Activated T-helper 1 cell treated with anti-CD3 and anti-CD28 coated beads, Interleukin-12 subunit alpha, Interleukin-12 subunit beta, Interleukin-2, Interleukin-4 antibody, amounts not matched to agents 30 ng/mL and 10 ng/mL and 1 ng/mL, durations not matched to agents 14 hours and 24 hours and 36 hours (primary cell): ENCODE measurements at places on chromosomes 2 and 18.
A peak's percentile ranks its signal among the peaks of the same experiment; 100 is the strongest.

- H3K27ac ChIP-seq, result peak overlapping the region; percentile 92
- no peaks in the 10 kb centered on the region for H3K27me3 ChIP-seq
- peaks cover 27% of the 10 kb centered on the region for H3K36me3 ChIP-seq
- peak; percentile 53 for DNase-seq
- H3K4me3 ChIP-seq, result peak overlapping the region; percentile 92
Observed at GRCh38 chr2:20350041-20350712, 467 bp downstream of the PUM2 start.

- DNase-seq, result no peak
- H3K27me3 ChIP-seq, result peaks cover 3% of the 10 kb centered on the region
- H3K4me3 ChIP-seq, result no peak overlapping the region
- H3K36me3 ChIP-seq, result peaks cover 5% of the 10 kb centered on the region
- H3K4me1 ChIP-seq, result peaks cover 35% of the 10 kb centered on the region
- no peak overlapping the region for H3K27ac ChIP-seq
Observed at GRCh38 chr2:160509016-160509415, 15.4 kb upstream of the RBMS1 start.

GRCh38 chr2:63569740-63570139 lies 18.5 kb downstream of the WDPCP start:
- DNase-seq, result no peak
- no peak overlapping the region for H3K27ac ChIP-seq
- no peaks in the 10 kb centered on the region for H3K36me3 ChIP-seq
- H3K4me3 ChIP-seq, result no peak overlapping the region
- no peaks in the 10 kb centered on the region for H3K4me1 ChIP-seq

DNA sequence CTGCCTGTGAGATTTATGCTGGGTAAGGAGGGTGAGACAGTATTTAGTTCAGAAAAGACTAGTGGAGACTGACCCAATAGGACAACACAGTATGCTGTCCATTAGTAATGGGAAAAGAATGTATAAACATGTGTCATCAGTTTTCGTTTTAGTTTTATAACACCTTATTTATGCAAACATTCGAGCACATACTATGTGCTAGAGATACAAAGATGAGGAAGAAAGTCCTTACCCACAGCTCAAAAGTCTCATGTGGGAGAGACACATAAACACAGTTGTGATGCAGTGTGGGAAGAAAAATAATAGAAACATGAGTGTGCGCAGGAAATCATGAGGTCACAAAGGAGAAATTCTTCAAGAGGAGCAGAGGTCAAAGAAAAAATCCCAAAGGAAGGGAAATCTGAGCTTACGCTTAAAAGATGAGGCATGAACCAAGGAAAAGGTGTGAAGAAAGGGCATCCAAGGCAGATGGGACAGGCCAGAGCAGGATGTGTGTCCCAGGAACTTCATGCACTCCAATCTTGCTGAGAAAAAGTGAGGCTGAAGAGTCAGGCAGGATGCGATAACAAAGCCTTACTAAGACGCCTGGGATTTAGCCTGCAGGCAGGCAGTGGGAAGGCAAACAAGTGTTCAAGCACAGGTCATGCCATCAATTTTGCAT lies 8.1 kb downstream of the METTL21A start:
- peaks cover 29% of the 10 kb centered on the region for H3K4me1 ChIP-seq
- H3K27me3 ChIP-seq, result no peaks in the 10 kb centered on the region
- DNase-seq, result no peak

DNA sequence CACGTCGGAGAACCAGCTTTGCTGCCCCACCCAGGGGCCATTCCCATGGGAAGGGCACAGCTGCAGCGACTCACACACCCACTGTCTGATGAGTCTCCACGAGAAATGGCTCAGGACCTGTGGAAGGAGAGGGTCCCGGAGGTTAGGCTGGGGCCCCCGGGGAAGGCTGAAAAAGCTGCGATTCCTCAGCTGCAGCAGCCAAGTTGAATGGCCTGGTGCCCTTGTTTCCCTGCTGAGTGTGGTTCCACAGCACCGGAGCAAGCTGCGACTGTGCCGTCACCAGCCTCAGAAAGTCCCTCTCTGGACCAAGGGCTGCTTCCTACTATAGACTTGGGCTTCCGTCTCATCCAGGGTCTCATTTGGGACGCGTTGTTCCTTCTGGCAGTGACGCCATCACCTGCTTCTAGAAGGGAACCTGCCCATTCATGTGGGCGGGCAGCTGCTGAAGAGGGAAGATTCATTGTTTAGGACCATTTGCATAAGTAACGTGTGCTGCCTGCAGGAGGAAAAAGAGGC lies 180.2 kb downstream of the INHBB start:
- no peak for DNase-seq
- H3K27ac ChIP-seq, result no peak overlapping the region
- H3K4me1 ChIP-seq, result no peaks in the 10 kb centered on the region
- H3K36me3 ChIP-seq, result no peaks in the 10 kb centered on the region
- H3K4me3 ChIP-seq, result no peak overlapping the region

- H3K27me3 ChIP-seq, result no peaks in the 10 kb centered on the region
- H3K36me3 ChIP-seq, result peaks cover 8% of the 10 kb centered on the region
- H3K4me3 ChIP-seq, result peak overlapping the region; percentile 46
- no peak for DNase-seq
- H3K4me1 ChIP-seq, result peaks cover 48% of the 10 kb centered on the region
- H3K27ac ChIP-seq, result peak overlapping the region; percentile 93
Observed at GRCh38 chr2:234322766-234323465, 174.0 kb downstream of the ARL4C start.

GRCh38 chr18:61771861-61772260 lies 120.9 kb downstream of the RNF152 start:
- no peak overlapping the region for H3K27ac ChIP-seq
- no peak overlapping the region for H3K4me3 ChIP-seq
- no peaks in the 10 kb centered on the region for H3K4me1 ChIP-seq
- no peak for DNase-seq

- no peaks in the 10 kb centered on the region for H3K4me1 ChIP-seq
- peaks cover 4% of the 10 kb centered on the region for H3K27me3 ChIP-seq
- H3K27ac ChIP-seq, result no peak overlapping the region
- no peak for DNase-seq
- no peak overlapping the region for H3K4me3 ChIP-seq
Observed at GRCh38 chr2:35931626-35932025, 424.0 kb upstream of the CRIM1 start.

GRCh38 chr2:16508490-16508851 lies 157.2 kb downstream of the CYRIA start:
- H3K36me3 ChIP-seq, result no peaks in the 10 kb centered on the region

DNA sequence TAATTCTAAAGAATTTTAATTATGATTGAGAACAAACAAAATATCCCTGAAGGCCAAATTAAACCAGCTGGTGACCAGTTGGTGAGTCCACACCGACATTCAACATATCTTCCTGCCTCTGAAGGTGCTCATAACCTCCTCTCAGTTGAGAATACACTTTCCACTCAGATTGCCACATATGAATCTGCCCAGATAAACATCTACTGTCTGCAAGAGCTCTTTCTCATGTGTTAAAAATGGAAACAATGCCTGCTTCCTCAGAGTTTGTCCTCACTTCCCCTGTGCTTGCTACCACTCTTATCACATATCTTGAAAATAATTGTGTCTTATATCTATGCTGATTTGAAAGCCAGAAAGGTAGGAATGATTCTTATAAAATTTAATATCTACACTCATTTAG lies 177.7 kb upstream of the GULP1 start:
- no peak for DNase-seq
- no peak overlapping the region for H3K4me3 ChIP-seq
- no peak overlapping the region for H3K27ac ChIP-seq
- no peaks in the 10 kb centered on the region for H3K36me3 ChIP-seq
- H3K27me3 ChIP-seq, result no peaks in the 10 kb centered on the region
- no peaks in the 10 kb centered on the region for H3K4me1 ChIP-seq

- H3K4me1 ChIP-seq, result peaks cover 75% of the 10 kb centered on the region
- no peak overlapping the region for H3K4me3 ChIP-seq
- peak overlapping the region; percentile 32 for H3K27ac ChIP-seq
- H3K27me3 ChIP-seq, result no peaks in the 10 kb centered on the region
- no peak for DNase-seq
- no peaks in the 10 kb centered on the region for H3K36me3 ChIP-seq
Observed at GRCh38 chr2:204024503-204024902, 87.9 kb downstream of the ICOS start.

DNA sequence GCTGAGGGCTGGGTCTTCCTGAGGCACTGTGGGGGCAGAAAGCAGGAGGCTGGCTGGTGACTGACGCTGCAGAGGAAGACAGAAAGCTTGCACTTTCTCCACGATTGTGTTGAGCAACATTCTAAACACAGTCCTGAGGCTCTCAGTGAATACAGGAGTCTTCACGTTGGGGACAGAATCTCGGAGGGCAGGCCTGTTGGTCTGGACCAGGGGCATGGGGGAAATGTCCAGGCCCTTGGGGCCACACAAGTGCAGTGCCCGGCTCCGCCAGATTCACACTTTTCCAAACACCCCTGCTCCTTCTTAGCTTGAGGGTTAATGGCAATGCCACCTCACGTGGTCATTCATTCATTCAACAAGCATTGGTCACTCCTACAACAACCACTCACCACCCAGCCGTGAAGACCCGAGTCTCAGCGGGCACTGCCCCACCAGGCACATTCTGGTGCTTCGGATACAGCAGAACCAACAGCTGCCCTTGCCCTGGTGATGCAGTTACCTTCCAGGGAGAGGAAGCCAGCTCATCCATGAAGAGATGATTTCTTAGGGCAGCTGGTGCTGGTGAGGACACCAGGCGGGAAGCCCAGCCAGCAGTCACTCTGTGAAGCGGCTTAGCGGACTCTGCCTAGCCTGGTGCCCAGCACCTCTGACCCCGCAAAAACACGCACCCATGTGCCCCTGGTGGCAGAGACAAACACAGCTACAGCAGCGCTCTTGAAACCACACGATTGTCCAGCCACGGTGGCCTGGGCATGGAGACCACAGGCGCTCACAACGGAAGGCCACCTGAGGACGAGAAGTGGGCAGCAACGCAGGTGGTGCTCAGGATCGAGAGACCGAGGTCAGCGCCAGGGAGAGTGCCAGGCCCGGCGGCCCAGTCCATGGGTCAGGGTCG lies 10.9 kb upstream of the GPC1 start:
- no peak overlapping the region for H3K27ac ChIP-seq
- peaks cover 23% of the 10 kb centered on the region for H3K4me1 ChIP-seq
- peaks cover 9% of the 10 kb centered on the region for H3K27me3 ChIP-seq
- peaks cover 2% of the 10 kb centered on the region for H3K36me3 ChIP-seq
- no peak overlapping the region for H3K4me3 ChIP-seq

DNA sequence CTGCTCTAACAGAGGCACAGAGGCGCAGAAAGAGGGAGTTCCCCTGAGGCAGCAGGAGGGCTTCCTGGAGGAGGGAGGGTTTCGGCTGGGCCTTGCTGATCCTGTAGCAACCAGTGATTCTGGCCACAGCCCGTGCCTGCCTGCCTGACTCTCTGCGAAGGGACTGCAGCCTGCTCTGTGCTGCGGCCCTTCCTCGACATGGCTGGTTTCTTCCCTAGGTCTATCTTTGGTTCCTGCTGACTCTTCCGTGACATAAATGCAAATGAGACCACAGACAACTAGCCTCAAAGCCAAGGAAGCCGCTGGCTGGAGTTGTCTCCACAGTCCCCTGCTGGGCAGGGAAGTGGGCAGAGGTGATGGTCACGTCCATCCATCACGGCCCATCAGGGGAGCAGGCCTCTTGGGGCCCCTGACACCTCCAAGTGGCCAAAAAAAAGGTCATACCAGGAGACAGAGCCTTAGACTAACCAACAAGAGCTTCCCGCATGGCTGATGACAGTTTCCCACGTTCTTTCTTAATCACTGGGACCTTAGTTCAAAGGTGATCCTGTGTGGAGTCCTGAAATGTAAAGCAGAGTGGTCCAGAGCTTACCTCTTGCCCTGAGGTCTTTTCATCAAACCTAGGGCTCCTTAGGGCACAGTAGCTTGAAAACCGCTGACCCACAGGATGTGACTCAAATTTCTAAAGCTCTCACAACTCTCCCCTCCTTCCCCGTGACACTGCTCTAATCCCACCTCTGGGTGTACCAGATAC lies 55.3 kb downstream of the HS1BP3 start:
- H3K27ac ChIP-seq, result peak overlapping the region; percentile 16
- no peak overlapping the region for H3K4me3 ChIP-seq
- peaks cover 9% of the 10 kb centered on the region for H3K4me1 ChIP-seq
- DNase-seq, result no peak
- H3K36me3 ChIP-seq, result no peaks in the 10 kb centered on the region
- no peaks in the 10 kb centered on the region for H3K27me3 ChIP-seq

DNA sequence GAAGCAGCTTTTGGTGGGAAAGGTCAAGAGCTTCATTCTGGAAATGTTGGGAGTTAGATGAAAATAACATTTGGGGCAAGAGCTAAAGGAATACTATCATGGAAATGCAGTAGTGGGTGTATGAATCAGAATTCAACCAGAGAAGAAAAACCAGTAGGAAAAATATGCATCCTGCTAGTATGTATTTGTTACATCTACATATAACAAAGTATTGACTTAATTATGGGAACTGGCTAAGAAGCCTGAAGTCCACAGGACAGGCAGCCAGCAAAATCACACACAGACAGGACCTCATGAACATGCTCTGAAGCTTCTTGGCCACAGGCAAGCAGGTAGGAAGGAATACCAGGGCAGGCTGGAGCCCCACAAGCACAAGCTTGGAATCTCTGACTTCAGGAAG lies 185.8 kb downstream of the FBXO15 start:
- no peaks in the 10 kb centered on the region for H3K27me3 ChIP-seq
- H3K4me3 ChIP-seq, result no peak overlapping the region
- H3K27ac ChIP-seq, result no peak overlapping the region
- DNase-seq, result no peak
- H3K4me1 ChIP-seq, result peaks cover 8% of the 10 kb centered on the region

GRCh38 chr2:33384599-33384961 lies 91.9 kb upstream of the RASGRP3 start:
- H3K36me3 ChIP-seq, result no peaks in the 10 kb centered on the region
- no peaks in the 10 kb centered on the region for H3K27me3 ChIP-seq
- no peak overlapping the region for H3K27ac ChIP-seq
- DNase-seq, result no peak
- no peaks in the 10 kb centered on the region for H3K4me1 ChIP-seq
- H3K4me3 ChIP-seq, result no peak overlapping the region

DNA sequence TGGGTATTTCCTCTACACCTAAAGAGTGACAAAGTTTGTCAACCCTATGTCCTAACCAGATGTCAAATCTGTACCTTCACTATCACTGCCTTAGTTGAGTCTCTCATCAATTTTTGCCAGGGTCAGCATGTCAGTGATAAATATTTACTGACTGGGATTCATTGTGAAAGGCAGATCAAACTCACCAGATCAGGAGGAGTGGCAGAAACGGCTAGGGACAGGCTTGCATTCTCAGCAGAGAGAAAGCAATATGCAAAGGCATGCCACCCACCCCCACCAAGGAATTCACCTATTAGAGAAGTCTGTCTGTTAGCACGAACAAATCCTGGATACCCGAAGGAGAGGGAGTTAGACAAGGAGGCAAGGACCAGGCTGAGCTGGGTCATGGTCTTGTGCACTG lies 62.6 kb downstream of the PTPN2 start:
- no peak for DNase-seq
- H3K4me3 ChIP-seq, result no peak overlapping the region
- H3K4me1 ChIP-seq, result peaks cover 62% of the 10 kb centered on the region
- H3K27me3 ChIP-seq, result no peaks in the 10 kb centered on the region
- H3K36me3 ChIP-seq, result peaks cover 50% of the 10 kb centered on the region

DNA sequence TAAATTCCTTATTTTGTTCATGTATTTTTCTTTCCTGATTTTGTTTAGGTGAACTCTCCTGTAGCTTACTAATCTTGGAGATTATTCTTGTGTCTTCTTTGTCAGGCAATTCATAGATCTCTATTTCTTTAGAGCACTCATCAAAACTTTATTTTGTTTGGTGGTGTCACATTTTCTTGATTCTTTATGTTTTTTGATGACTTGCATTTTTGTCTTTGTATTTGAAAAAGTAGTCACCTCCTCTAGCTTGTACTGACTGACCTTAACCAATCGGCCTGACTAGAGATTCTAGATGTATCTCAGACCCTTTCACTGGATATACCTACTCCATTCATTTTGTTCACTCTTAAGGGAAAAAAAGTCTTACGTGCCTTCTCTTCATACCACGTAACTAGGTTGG lies 986.3 kb upstream of the LRRTM1 start:
- no peak for DNase-seq
- no peaks in the 10 kb centered on the region for H3K36me3 ChIP-seq
- H3K4me3 ChIP-seq, result no peak overlapping the region
- no peaks in the 10 kb centered on the region for H3K4me1 ChIP-seq
- no peak overlapping the region for H3K27ac ChIP-seq
